SHP77 treated with DMSO at 0.1 percent for 48 hours (cell line): ENCODE measurements at places on chromosomes 5 and 9.

- no peak for DNase-seq
Observed at GRCh38 chr9:20307621-20308020, 314.7 kb downstream of the MLLT3 start.

DNA sequence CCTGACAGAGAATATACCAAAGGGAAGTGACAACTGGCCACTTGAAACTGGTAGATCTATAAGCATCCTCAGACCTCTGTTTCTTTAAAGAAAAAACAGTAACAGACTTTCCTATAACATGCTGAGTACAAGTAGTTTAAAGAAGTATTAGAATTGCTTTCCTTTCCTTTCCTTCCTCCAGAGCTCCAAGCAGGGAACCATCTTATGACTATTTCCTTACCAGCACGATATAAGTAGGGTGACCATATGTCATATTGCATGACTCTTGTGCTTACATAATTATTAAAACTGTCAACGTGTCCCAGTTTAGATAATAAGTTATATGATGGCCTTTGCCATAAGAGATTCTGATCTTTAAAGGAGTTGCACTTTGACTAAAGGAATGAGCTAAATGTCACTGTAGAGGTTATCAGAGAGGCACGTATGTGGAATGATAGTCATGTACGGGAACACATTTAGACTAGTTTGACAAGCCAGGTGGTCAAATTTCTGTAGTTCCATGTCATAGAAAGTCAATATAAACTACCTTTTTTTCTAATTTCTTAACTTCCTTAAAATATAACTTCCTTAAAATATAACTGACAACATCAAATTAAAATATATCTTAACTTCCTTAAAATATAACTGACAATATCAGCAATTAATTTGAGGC lies 212.7 kb upstream of the CD180 start:
- DNase-seq, result no peak

DNA sequence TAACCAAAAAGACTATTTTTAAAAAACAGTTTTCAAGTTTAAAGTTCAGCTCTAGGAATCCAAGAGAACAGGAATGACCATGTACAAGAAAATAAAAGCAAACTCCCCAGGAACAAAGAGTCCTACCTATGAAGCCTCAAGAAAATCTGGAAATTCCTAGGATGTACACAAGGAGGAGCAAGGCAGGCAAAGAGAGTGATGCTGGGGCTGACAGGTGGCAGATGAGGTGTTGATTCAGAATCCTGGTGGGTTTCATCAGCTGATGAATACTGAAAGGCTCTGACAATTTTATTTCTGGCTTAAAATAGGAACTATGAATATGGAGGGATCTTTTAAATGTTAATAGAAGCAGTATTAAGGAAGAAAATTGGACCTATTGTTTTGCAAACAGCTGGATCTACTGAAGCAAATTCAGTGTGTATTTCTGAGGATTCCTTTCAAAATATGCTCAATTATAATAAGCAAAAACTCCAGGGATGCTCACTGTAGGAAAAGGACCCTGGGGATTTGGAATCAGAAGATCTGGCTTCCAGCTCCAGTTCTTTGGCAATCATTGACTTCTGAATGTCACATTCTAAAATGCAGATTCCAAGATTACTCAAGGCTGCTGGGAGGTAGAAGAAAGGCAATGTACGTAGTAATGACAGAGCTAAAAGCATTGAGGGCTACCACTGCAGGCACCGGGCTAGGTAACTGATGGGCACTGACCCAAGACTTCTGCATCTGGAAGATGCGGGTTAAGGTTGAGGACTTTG lies 28.0 kb upstream of the SH3RF2 start:
- DNase-seq, result no peak

GRCh38 chr9:86500031-86500430 lies 145.8 kb upstream of the TUT7 start:
- no peak for DNase-seq

GRCh38 chr5:36932699-36933098 lies 56.1 kb downstream of the NIPBL start:
- DNase-seq, result no peak

DNA sequence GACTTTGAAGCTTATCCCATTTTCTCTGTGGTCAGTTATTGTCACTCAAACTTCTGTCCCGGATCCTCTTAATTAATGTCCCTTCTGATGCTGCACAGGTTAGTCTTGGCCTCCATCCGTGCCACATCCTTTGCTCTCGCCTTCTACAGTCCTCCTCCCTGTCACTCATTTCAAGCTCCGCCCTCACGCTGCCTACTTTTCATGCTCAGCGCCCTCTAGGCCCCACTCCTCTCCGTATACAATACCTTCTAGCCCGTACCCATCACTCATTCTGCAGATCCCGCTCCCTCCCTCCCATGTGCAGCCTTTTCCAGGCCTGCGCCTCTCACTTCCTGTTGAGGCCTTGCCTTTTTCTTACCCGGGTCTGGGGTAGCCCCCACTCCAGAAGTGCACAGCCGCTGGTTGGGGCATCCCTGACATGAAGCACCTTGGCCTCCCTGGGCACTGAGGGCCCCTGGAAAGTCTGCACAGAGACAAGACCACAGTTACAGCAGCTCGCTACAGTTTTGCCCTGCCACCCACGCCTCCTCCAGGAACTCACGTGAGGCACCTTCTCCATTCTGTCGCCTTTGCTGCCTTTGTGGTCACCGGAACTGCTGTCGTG lies 88.5 kb upstream of the SLC25A48 start:
- no peak for DNase-seq

- DNase-seq, result no peak
Observed at GRCh38 chr9:91053824-91054223, 252.2 kb downstream of the SYK start.

GRCh38 chr9:108586471-108587139 lies 269.2 kb downstream of the ACTL7B start:
- DNase-seq, result no peak
